Activated naive CD4-positive, alpha-beta T cell (primary cell): ENCODE measurements at places on chromosomes 7 and 10.

GRCh38 chr7:46654546-46655443 lies 733.7 kb upstream of the IGFBP3 start:
- DNase-seq, result no peak

DNA sequence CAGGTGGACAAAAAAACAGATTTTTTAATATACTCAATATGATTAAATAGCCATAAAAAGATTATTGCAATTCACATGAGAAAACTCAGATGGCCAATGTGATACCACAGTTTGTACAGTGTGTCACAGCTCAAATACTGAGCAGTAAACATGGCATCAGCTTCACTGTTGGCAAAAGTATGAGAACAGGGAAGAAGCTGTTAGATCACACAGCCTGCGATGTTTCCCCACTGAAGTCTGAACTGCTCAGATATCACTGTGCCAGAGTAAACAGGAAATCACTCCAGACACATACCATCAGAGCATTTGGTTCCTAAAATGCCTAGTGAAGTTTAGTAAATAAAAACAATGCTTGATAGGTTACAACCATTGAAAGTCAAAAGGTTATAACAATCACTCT lies 347.8 kb downstream of the ETV1 start:
- no peak for DNase-seq

DNA sequence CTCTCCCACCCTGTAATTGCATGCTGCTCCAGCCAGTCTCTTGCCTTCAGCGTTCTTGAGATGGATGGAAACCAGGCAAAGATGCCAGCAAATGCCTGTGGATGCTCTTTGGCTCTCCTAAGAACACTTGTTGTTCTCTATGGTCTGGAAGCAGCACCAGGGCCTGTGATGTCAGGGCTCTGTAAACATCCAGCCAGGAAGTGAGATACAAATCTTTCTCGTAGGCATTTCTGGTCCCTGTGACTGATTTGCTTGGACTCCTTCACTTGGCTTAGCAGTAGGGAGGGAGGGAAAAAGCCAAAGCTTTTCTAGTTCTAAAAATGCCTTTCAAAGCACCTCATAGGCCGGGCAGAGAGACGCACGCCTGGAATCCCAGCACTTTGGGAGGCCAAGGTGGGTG lies 201.3 kb downstream of the REEP3 start:
- no peak for DNase-seq

DNA sequence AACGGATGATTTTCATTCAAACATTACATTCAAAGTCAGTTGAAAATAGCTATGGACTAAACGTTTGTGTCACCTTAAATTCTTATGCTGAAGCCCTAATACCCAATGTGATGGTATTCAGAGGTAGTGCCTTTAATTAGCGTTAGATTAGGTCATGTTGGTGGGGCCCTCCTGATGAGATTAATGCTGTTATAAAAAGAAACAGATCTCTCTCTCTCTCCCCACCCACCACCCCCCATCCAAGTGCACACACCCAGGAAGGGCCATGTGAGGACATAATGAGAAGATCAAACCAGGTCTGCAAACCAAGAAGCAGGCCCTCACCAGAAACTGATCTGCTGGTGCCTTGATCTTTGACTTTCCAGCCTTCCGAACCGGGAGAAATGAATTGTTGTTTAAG lies 44.2 kb downstream of the ZNF438 start:
- DNase-seq, result no peak

GRCh38 chr10:77909749-77910375 lies 16.7 kb downstream of the DLG5 start:
- DNase-seq, result no peak
